HFFc6 (cell line): ENCODE measurements at places on chromosomes 2 and 18. TPM values are rescaled to one million over a fixed set of nuclear protein-coding genes. Genes with fewer than 3 reads are reported as not detected.
A peak's percentile ranks its signal among the peaks of the same experiment; 100 is the strongest.

CHRNG gene
- not detected in 3 replicates for total RNA-seq

EFHD1 gene
- 2.2 to 4.2 TPM (median 3.4 TPM) in 3 replicates for total RNA-seq

KIF5C gene
- 0.38 to 0.93 TPM (median 0.69 TPM) in 3 replicates for total RNA-seq

CD8B gene
- total RNA-seq: not detected in 3 replicates

IL36B gene
- not detected in 3 replicates for total RNA-seq

ASIC4 gene
- total RNA-seq: 0.05 to 0.08 TPM in 2 of 3 replicates, not detected in the other

WDR35 gene
- total RNA-seq: 4.7 to 5.3 TPM (median 5.1 TPM) in 3 replicates

ANKRD29 gene
- total RNA-seq: 0.14 to 0.16 TPM in 2 of 3 replicates, not detected in the other

GRCh38 chr2:174326161-174327020, 8.4 kb upstream of the SP9 start:
- no peak for DNase-seq
- peaks cover 16% of the 10 kb centered on the region; the same call in 1 of the 2 replicates for H3K4me1 ChIP-seq
- H3K36me3 ChIP-seq: no peaks in the 10 kb centered on the region
- H3K4me3 ChIP-seq: peak overlapping the region; percentile 82

- H3K4me3 ChIP-seq: no peak overlapping the region
- H3K27ac ChIP-seq: no peak overlapping the region
- H3K27me3 ChIP-seq: peaks cover 13% of the 10 kb centered on the region
- no peak for DNase-seq
- no peaks in the 10 kb centered on the region for H3K36me3 ChIP-seq
- H3K4me1 ChIP-seq: no peaks in the 10 kb centered on the region
Observed at GRCh38 chr2:240760121-240760520, 59.9 kb downstream of the KIF1A start.

- peaks cover 45% of the 10 kb centered on the region for H3K4me1 ChIP-seq
- peak overlapping the region; percentile 32 for H3K27ac ChIP-seq
- peak; percentile 13 for DNase-seq
- H3K4me3 ChIP-seq: no peak overlapping the region
Observed at GRCh38 chr2:62785810-62786597, 80.5 kb downstream of the EHBP1 start.

- DNase-seq: no peak
- no peaks in the 10 kb centered on the region; the same call in 1 of the 2 replicates for H3K36me3 ChIP-seq
- peaks cover 13% of the 10 kb centered on the region for H3K27me3 ChIP-seq
- H3K4me1 ChIP-seq: peaks cover 33% of the 10 kb centered on the region
Observed at GRCh38 chr2:96320728-96321622, 4.1 kb upstream of the ITPRIPL1 start.

GRCh38 chr2:46303822-46304221, 6.6 kb downstream of the EPAS1 start:
- H3K4me1 ChIP-seq: peaks cover 75% of the 10 kb centered on the region
- no peak overlapping the region for H3K27ac ChIP-seq
- peaks cover 11% of the 10 kb centered on the region for H3K36me3 ChIP-seq
- H3K27me3 ChIP-seq: peaks cover 3% of the 10 kb centered on the region

GRCh38 chr2:100247256-100248043, 74.9 kb downstream of the LONRF2 start:
- H3K4me3 ChIP-seq: no peak overlapping the region
- H3K4me1 ChIP-seq: peaks cover 10% of the 10 kb centered on the region
- DNase-seq: no peak

- no peak for DNase-seq
- no peaks in the 10 kb centered on the region for H3K4me1 ChIP-seq
- H3K27ac ChIP-seq: no peak overlapping the region
- H3K4me3 ChIP-seq: no peak overlapping the region
Observed at GRCh38 chr18:52433797-52434196, 93.8 kb downstream of the DCC start.

- H3K4me1 ChIP-seq: peaks cover 6% of the 10 kb centered on the region
- no peak for DNase-seq
- H3K27ac ChIP-seq: no peak overlapping the region
- H3K27me3 ChIP-seq: no peaks in the 10 kb centered on the region; the same call in 1 of the 2 replicates
- H3K4me3 ChIP-seq: no peak overlapping the region
- peaks cover 47% of the 10 kb centered on the region for H3K36me3 ChIP-seq
Observed at GRCh38 chr2:169979025-169979424, 151.8 kb downstream of the UBR3 start.

- peaks cover 3% of the 10 kb centered on the region; the same call in 1 of the 2 replicates for H3K27me3 ChIP-seq
- DNase-seq: no peak
- no peak overlapping the region for H3K4me3 ChIP-seq
- H3K36me3 ChIP-seq: peaks cover 11% of the 10 kb centered on the region
Observed at GRCh38 chr2:99485411-99485810, 4.4 kb downstream of the REV1 start.

DNA sequence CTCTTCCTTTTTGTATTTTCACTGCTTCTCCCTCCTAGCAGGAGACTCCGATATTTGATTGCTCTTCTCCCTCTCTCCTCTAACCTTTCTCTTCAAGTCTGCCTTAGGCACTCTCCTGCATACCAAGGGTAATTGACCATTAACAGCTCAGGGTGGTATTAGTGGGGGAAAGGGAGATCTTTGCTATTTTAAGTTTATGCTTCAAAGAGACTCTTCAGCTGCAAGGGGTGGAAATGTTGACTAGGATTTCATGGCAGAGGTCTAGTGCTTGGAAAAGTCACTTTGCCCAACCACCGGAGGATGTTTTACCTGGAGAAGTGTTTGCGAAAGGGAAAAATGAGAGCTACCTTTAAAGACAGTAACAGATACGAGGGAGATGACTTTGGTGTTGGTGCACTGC, 453.7 kb downstream of the SLC4A3 start:
- peaks cover 28% of the 10 kb centered on the region for H3K4me1 ChIP-seq
- peaks cover 4% of the 10 kb centered on the region; the same call in 1 of the 2 replicates for H3K36me3 ChIP-seq
- no peak overlapping the region for H3K4me3 ChIP-seq
- DNase-seq: no peak
- no peak overlapping the region for H3K27ac ChIP-seq

DNA sequence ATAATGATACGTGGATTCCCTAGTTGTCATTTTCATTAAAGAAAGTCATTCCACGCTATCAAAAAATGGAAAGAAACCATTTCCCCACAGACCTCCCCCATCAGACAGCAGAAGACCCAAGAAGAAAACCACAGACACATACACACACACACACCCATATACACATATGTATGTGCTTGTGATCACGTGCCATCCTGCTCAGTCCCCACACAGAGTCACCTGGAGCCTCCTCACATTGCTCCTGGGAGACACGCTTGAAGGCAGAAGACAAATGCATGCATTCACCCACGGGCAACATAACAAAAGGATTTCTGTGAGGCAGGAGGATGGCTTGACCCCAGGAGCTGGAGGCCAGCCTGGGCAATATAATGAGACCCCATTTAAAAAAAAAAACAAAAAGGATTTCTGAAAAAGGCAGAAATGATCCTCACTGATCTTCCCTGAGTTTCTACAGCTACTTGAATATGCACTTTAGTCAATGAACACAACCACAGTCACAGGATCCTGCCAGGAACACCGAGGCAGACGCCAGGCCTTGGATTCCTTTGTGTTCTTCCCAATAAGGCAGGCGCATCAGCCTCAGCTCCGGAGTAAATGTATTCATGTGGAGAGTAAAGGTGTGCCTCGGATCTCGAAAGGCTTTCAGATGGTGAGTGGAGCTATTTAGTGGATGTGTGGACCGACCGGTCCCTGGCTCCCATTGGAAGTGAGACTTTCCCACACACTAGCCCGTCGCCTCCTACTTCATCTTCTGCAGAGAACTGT, 21.0 kb downstream of the TGFBRAP1 start:
- no peaks in the 10 kb centered on the region for H3K4me1 ChIP-seq
- no peak for DNase-seq
- H3K27me3 ChIP-seq: no peaks in the 10 kb centered on the region
- H3K27ac ChIP-seq: no peak overlapping the region
- peaks cover 9% of the 10 kb centered on the region; the same call in 1 of the 2 replicates for H3K36me3 ChIP-seq

- H3K4me1 ChIP-seq: peaks cover 5% of the 10 kb centered on the region; the same call in 1 of the 2 replicates
- no peak overlapping the region for H3K4me3 ChIP-seq
- H3K36me3 ChIP-seq: no peaks in the 10 kb centered on the region
Observed at GRCh38 chr2:54845094-54845493, 121.6 kb downstream of the EML6 start.

- H3K4me1 ChIP-seq: peaks cover 67% of the 10 kb centered on the region
- peak; percentile 43 for DNase-seq
- H3K27ac ChIP-seq: peak overlapping the region; percentile 33; the same call in 1 of the 2 replicates
- H3K4me3 ChIP-seq: no peak overlapping the region
- H3K27me3 ChIP-seq: no peaks in the 10 kb centered on the region
Observed at GRCh38 chr2:226123300-226123699, 676.3 kb downstream of the IRS1 start.

GRCh38 chr18:75083761-75084160, 125.2 kb downstream of the PTGR3 start:
- peaks cover 17% of the 10 kb centered on the region for H3K36me3 ChIP-seq
- no peak for DNase-seq
- H3K27ac ChIP-seq: no peak overlapping the region
- H3K27me3 ChIP-seq: peaks cover 17% of the 10 kb centered on the region
- no peak overlapping the region for H3K4me3 ChIP-seq

- H3K27me3 ChIP-seq: no peaks in the 10 kb centered on the region
- H3K36me3 ChIP-seq: no peaks in the 10 kb centered on the region
- peak overlapping the region; percentile 53 for H3K4me3 ChIP-seq
- DNase-seq: peak; percentile 83
- peaks cover 83% of the 10 kb centered on the region for H3K4me1 ChIP-seq
Observed at GRCh38 chr18:45168866-45169600, 446.2 kb upstream of the SLC14A2 start.

GRCh38 chr2:107259408-107260195, 373.6 kb upstream of the ST6GAL2 start:
- DNase-seq: no peak
- peaks cover 4% of the 10 kb centered on the region; the same call in 1 of the 2 replicates for H3K36me3 ChIP-seq
- no peak overlapping the region for H3K27ac ChIP-seq
- H3K4me3 ChIP-seq: no peak overlapping the region
- H3K27me3 ChIP-seq: peaks cover 3% of the 10 kb centered on the region; the same call in 1 of the 2 replicates

DNA sequence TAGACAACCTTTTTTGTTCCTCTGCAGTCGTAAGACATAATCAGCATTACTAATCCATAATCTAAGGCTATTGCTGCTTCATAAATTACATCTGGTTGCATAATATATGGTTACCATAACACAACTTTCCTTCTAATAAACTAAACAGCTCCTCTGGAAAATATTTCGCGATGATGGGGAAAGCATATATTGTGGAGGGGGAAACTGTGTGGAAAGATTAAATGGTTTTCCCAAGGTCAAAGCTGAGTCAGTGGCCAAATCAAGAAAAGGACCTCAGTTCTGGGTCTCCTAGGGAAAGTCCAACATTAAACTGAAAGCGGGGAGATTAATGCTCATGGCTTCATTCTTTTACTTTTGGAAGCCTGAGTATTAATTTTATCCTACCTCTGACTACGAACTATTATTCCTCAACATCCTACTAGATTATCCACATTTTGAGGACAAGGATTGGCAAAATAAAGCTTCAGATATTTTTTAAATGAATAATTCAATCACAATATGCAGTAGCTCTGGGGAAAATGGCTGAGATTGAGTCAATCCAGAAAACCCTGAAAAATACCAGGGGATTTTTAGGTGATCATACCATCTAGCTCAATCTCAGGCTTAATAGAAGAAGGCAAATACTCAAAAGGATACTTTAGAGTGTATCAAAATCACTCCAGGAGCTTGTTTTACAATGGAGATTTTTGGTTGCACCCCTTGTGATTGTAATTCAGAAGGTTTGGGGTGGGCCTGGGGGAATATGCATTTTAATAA, 33.8 kb upstream of the STK17B start:
- no peak for DNase-seq
- peaks cover 11% of the 10 kb centered on the region for H3K36me3 ChIP-seq
- H3K4me3 ChIP-seq: no peak overlapping the region
- peaks cover 12% of the 10 kb centered on the region for H3K4me1 ChIP-seq
